ENCODE measurements at places on chromosomes 2 and 18. TPM values are rescaled to one million over a fixed set of nuclear protein-coding genes. Genes with fewer than 3 reads are reported as not detected.

The CNDP1 gene
- not detected for total RNA-seq

The ZNF236 gene
- 17.5 TPM for total RNA-seq

The FAM110C gene
- total RNA-seq: 0.47 TPM

The CDK15 gene
- total RNA-seq: not detected

The GPR17 gene
- not detected for total RNA-seq

The PROM2 gene
- 1.4 TPM for total RNA-seq

The GPD2 gene
- 19.7 TPM for total RNA-seq

The RRM2 gene
- 378 TPM for total RNA-seq

The BMP10 gene
- not detected for total RNA-seq

Measured in activated CD4-positive, alpha-beta T cell treated with anti-CD3 and anti-CD28 coated beads, Interleukin-2, amount 10 ng/mL, durations not matched to agents 24 days and 14 days (primary cell).